ENCODE measurements at places on chromosomes 11 and 22.

- DNase-seq = no peak
These were observed 23.0 kb downstream of the APLNR start for GRCh38 chr11:57214098-57214417.

DNA sequence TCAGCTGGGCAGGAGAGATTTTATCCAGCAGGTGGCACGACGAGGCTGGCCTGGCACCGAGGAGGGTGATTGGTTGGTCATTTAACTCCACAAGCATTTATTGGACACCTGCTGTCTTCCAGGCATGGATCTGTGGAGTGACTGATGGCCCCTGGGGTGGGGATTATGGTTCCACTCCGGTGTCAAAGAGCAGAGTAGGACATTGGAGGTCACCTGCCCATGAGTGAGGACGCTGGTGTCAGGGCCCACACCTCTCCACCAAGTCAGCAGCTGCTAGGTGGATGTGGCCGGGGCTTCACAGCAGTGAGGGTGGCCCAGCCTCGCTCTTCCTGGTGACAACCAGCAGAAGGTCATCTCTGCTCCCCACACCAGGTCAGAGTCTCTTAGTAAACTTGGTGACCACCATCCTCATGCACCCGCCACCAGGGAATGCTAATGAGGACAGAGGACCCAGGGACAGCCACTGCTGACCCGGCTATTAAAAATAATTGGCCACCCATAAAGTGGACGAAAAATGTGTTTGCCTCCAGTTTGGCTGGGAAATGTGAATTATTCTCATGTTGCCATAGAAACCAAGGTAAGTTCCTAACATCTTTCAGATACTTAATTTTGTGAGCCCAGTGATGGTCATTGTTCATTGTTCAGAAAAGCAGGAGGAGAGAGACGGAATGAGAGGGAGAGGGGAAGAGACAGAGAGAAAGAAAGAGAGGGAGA, 428.7 kb downstream of the TBC1D22A start:
- DNase-seq = no peak

DNA sequence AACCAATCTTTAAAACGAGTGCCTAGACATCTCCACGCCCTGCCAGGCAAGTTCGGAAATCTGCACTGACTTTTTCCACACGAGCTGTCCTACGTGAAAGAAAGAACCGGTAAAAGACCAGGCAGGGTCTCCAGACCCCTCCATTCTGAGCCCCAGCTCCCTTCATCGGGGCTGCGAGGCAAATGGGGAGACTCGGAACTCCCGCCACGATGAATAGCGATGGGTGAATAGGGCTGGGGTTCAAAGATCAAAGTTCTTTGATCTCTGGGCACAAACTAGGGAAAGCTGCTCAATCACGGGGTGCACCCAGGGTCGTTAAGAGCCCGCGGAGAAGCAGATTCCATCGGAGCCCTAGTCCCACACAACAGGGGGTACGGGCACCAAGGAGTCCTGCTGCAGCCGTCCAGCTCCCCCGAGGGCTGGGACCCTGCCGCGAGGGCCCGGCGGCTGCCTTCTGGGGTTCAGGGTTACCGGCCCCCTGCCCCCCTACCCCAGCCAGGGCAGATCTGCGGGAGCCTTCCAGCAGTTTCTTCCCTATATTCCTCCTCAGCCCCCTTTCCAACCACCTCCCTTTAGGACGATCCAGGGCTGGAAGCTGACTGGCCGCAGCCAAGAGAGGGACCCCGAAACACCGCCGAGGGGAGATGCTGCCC, 1.1 kb downstream of the LRP4 start:
- no peak for DNase-seq

DNA sequence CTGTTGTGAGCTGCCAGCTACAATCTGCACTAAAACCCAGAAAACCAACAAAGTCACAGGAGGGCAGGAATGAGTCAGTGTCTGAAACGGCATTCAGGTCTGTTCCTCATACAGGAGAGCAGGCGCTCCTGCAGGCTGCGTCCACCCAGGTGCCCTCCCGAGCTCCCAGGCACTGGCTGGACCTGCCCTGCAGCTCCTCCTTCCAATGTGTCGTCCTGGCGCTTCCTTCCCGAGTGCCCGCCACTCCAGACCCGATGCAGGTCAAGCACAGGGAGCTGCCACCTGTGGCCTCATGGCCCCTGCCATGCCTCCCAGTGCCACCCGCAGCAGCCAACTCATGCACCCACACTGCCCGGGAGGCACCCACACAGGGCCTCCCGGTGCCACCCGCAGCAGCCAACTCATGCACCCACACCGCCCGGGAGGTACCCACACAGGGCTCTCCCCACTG, 12.0 kb downstream of the BRD1 start:
- no peak for DNase-seq

GRCh38 chr11:72585762-72586311, 88.4 kb downstream of the PDE2A start:
- DNase-seq = peak; percentile 67

- DNase-seq = no peak
These were observed 415.3 kb upstream of the CADM1 start for GRCh38 chr11:115919341-115920091.

DNA sequence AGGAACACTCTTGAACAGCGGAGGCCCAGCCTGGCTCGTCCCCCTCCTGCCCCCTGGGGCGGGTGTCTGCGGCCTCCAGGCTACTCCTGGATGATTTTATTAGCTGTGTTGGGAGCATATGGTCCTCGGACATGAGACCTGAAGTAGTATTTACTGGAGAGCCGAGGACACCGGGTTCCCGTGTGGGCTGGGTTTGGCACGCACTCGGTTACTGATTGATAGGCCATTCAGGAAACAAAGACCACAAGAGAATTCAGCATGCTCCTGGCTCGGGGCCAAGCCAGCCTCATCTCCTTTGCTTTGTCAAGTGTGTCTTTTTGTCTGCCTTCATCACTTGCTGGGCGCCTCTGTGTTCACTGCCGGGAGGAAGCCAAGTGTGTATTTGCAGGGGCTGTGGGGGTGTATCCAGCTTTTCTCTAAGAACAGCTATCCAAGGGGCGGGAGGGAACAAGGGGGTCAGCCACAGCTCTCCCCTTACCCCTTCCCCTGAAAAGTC, 9.7 kb downstream of the FXYD2 start:
- peak; percentile 85 for DNase-seq

- no peak for DNase-seq
These were observed 1306.0 kb downstream of the TBC1D22A start for GRCh38 chr22:48068323-48068885.

GRCh38 chr11:59857439-59858434, 8.6 kb downstream of the TCN1 start:
- DNase-seq = no peak

DNA sequence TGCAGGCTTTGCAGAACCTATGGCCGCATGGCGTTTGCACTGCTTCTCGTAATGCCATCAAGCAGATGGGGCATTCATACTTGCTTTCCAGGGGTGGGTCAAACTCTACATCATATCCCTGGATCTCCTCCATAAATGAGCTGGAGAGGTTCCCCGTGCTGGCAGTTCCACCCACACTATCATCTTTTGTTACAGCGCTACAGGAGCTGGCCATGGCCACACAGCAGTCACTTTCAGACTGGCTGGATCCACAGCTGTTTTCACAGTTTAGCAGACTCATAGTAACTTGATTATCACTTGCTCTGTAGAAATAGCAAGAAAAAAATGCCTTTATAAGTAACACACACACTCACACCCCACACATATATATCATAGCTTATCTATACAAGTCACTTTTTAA, 8.8 kb downstream of the TRAF6 start:
- DNase-seq = no peak

GRCh38 chr11:26028393-26028911, 303.5 kb upstream of the ANO3 start:
- DNase-seq = no peak

GRCh38 chr11:133443206-133443747, 89.0 kb downstream of the OPCML start:
- DNase-seq = no peak

GRCh38 chr11:73383249-73384124, 7.3 kb downstream of the RELT start:
- no peak for DNase-seq

GRCh38 chr11:120024046-120024445, 113.9 kb downstream of the TRIM29 start:
- no peak for DNase-seq

- DNase-seq = no peak
These were observed 242.0 kb downstream of the TENM4 start for GRCh38 chr11:79198898-79199250.

DNA sequence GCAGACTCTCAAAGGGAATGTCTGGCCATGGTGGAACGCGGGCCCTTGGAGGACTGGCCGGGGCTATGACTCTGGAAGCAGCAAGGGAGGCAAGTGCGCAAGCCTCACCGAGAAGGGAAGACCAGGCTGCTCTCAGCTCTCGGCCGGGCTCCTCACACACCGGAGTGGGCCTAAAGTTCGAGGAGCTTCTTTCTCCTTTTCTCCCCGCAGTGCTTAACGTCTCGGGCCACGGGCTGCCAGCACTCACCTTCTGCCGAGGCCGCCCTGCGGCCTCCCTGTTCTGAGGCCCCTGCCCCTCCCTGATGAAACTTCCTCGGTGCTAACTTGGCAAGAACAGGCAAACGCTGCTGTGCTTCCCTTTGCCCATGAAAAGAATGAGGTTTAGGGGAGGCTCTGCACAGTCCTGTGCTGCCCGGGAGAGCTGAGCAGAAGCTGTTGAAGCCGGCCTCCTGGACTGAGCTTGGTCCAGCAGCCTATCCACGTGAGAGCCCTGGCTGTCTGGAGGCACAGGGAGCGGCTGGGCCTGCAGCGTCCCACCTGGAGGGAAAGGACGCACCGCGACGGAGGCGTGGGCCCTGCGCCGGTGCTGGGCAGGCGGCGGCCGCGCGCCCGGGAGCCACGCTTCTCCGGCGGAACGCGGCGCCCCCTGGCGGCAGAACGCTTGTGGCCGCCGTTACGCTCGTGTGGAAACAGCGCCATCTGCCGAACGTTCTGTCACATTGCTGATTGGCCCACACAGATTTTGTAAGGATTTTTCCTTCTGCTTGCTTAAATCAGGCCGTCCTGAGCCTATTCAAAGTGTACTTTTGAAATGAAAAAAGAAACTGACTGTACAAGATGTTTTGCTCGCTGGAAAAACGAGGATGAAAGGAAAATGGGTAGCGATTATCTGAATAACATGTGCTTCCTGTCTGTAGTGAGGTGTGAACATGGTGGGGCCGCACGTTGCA, 65.0 kb upstream of the TMEM45B start:
- peak; percentile 73 for DNase-seq
